ENCODE measurements at places on chromosomes 12 and 14. TPM values are rescaled to one million over a fixed set of nuclear protein-coding genes. Genes with fewer than 3 reads are reported as not detected.

DNA sequence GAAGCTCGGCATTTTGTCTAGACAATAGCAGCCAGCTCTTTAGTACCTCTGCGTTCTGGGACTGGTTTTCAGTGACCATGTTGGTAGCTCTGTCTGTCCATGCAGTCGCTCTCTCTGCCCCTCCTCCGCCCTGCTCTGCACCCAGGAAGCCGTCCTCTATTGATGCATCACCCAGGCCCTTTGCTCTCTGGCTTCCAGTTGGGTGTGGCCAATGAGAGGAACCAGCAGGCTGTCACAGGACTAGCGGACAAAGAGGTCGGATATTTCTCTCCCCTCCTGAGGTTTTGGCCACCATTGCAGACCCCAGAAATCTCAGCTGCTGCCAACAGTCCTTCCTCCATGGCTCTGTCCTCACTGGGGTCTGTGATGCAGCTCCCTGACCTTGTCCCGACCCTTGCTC, 180.6 kb downstream of the TMEM132D start:
- no peak overlapping the region for H3K4me3 ChIP-seq
- no peaks in the 10 kb centered on the region for H3K36me3 ChIP-seq
- no peak for DNase-seq
- no peaks in the 10 kb centered on the region for H3K4me1 ChIP-seq
- no peak overlapping the region for H3K27ac ChIP-seq

FGF6 gene
- not detected for total RNA-seq

NOS1 gene
- total RNA-seq: not detected

GRCh38 chr12:45548426-45548825, 181.1 kb upstream of the ARID2 start:
- H3K27me3 ChIP-seq: no peaks in the 10 kb centered on the region
- no peak for DNase-seq
- H3K4me3 ChIP-seq: no peak overlapping the region
- no peaks in the 10 kb centered on the region for H3K36me3 ChIP-seq
- H3K4me1 ChIP-seq: no peaks in the 10 kb centered on the region
